Left ventricle myocardium inferior (tissue), 1 donor: ENCODE measurements at places on chromosomes 7 and 10. TPM values are rescaled to one million over a fixed set of nuclear protein-coding genes. Genes with fewer than 3 reads are reported as not detected.

The FAM13C gene
- 5.2 TPM for total RNA-seq

The COL26A1 gene
- not detected for total RNA-seq

The PPIF gene
- total RNA-seq, result 150 TPM

The GPC2 gene
- 0.25 TPM for total RNA-seq

The INHBA gene
- total RNA-seq, result 8.6 TPM

The NAT16 gene
- not detected for total RNA-seq

The NOBOX gene
- not detected for total RNA-seq

The CCDC3 gene
- total RNA-seq, result 5.8 TPM

The ANXA8L1 gene
- not detected for total RNA-seq

The H2BK1 gene
- not detected for total RNA-seq

The IFIT2 gene
- 4.5 TPM for total RNA-seq

- DNase-seq, result no peak
Measured at GRCh38 chr7:87113077-87113476, 39.2 kb upstream of the DMTF1 start.

GRCh38 chr7:70325509-70326101 is 727.3 kb downstream of the AUTS2 start:
- no peak for DNase-seq

GRCh38 chr7:27324246-27324645 is 81.6 kb downstream of the EVX1 start:
- no peak for DNase-seq

DNA sequence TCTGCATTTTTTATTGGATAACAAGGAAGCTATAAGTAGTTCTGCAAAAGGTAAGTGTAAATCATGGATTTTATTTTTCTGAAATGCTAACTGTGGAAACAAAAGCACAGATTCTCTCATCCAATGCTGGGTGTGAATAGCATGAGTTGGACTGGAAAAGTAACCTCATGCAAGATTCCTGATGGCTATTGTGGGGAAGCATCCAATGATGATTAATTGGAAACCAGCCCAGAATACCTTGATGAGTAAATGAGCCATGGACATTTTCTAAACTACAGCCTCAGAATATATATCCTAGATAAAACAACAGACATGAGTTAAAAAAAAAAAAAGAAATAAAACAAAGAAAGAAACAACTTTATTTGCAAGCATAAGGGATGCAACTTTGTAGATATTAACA is 934.6 kb downstream of the CCSER2 start:
- DNase-seq, result no peak

GRCh38 chr10:103554488-103555324 is 61.2 kb downstream of the NEURL1 start:
- DNase-seq, result peak; percentile 49

- DNase-seq, result no peak
Measured at GRCh38 chr10:22174442-22174841, 43.4 kb downstream of the EBLN1 start.

GRCh38 chr7:95357623-95358022 is 33.3 kb upstream of the PON1 start:
- no peak for DNase-seq

- DNase-seq, result no peak
Measured at GRCh38 chr10:97025613-97026242, 160.0 kb downstream of the SLIT1 start.

DNA sequence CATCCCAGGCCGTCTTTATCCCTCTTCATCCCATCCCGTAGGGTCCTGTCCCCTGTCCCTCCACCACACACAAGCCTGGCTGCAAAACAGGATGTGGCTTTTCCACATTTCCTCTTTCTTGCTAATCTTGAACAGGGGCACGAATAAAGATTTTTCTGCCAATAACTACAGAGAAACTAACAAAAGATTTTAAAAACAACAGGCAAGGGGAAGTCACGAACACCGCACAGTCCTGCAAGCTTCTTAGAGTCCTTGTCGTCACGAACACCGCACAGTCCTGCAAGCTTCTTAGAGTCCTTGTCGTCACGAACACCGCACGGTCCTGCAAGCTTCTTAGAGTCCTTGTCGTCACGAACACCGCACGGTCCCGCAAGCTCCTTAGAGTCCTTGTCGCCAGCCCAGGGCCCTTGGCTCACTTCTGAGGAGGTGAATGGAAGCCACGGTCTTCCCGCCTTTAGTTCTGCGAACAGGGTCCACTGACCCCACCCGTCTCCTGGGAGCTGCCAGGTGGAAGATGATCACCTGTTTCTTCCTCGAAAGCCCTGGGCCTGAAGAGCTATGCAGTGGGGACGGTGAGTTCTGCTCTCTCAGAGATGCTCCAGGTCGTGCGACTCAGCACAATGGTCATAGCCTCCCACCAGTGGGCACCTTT is 10.3 kb upstream of the INSIG1 start:
- no peak for DNase-seq

GRCh38 chr7:18414885-18415284 is 80.7 kb upstream of the HDAC9 start:
- DNase-seq, result no peak

DNA sequence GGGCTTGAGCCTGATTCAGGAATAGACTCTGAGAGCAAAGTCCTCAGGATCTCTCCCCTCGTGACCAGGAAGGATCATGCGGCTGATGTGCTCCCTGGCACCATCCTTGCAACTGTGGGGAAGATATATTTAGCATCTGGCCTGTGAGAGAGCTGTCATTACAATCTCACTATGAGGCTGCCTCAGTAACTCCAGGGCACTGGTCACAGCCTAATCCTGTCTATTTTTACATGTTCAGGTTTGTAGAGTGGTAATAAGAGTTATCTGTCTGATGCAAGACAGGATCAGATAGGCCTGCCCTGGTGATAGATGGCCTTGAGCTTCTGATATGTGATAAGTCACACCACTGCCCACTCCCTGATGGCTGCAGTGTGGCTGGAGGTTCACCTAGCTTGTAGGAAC is 50.7 kb downstream of the PPP1R3C start:
- peak; percentile 49 for DNase-seq

DNA sequence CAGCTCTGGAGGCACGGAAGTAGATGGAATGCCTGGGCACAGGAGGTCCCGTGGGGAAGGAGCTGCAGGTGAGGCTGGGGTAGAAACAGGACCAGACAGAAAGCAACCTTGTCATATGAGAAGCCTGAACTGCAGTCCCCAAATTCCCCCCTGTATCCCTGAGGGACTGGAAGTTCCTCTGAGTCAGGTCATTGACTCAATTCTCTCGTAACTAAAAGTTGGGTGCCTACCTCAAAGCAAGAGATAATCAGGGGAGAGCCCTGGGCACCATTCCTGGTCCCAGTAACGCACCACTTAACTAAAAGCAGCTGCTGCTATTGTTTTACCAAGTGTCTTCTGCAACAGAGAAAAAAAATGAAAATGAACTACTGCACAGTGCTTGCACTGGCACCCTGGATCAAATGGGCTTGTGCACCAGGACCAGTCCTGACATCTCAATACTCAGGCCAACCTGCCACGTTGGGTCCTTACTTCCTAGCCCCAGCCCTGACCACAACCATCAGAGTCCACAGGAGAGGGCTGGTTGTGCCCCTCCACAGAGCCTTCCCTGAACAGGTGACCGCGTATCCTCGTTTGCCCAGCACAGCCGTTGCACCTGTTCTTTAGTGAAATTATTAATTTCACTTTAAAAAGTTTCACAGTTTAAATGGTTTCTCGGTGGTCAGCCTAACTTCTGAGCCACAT is 79.3 kb downstream of the GRID1 start:
- DNase-seq, result no peak

DNA sequence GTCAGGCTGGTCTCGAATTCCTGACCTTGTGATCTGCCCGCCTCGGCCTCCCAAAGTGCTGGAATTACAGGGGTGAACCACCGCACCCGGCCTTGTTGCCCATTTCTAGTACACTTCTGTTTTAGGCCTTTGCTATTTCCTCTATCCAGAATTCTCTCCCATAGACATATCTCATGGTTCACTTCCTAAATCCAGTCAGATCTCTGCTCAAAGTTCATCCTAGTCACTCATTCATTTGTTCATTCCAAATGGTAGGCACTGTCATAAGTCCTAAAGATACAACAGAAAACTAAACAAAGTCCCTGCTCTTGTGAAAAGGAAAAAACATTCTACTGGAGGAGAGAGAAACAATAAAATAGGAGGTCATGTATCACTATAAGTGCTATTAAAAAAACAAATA is 2.4 kb upstream of the MOSPD3 start:
- no peak for DNase-seq

DNA sequence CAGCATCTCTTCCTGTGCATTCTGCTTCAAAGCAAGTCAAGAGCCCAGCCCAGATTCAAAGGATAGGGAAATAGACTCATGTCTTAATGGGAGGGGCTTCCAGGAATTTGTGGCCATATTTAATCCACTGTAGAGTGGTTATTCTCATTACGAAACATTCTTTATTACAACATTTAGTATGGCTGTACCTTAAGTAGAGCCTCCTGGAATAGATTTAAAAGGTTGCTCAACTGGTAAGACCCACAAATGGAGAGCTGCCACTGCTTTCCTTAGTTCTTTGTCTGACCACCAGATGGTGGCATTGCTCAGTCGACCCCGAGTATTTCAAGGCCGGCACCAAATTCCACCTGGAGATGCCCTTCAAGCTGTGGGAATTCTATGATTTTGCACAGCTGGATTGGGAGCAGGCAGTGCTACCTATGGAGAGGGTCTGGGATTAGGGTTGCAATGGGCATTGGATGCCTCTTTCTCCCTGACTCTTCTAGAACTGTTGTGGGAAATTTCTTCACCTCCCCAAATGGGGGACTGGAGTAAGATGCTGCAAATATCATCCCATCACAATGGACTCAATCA is 102.2 kb downstream of the RBM20 start:
- DNase-seq, result no peak

DNA sequence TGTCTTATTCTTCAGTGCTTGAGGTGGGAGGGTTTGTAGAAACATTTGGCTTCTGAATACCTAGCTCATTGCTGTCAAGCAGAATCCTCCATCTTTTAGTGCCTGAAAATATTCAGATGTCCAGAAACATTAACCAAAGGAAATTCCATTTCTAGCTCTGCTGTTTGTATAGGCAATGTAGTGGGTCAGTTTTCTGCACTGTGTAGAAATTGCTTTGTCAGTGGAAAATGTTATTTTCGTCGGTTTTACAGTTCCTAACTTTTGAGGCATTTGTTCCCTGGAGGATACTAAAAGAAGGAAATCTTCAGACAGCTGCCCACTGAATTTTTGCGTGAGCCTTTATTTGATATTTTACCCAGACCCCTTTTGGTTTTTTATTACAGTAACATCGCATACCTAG is 143.4 kb downstream of the TPST1 start:
- no peak for DNase-seq

DNA sequence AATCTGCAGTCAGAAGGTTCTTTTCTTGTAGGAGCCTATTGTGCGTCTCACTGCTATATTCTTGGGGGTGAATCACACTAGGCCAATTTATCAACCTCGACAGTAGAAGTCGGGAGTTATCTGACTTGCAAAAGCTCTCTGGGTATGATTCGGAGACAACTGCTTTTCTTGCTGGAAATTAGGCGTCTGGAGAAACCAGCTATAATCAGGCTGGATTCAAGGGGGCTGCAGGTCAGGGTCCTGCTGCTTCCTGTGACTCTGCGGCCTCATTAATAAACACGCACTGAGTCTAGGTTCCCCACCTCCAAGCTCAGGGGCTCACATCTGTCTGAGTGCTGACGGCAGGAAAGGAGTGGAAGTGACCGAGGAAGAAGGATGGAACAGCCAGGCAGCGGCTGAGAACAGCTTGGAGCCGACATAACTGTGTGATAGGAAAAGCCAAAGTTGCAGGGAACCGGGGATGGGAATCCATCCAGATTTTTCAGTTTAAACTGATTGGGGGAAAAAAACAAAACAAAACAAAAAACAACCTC is 184.6 kb downstream of the FANK1 start:
- no peak for DNase-seq

DNA sequence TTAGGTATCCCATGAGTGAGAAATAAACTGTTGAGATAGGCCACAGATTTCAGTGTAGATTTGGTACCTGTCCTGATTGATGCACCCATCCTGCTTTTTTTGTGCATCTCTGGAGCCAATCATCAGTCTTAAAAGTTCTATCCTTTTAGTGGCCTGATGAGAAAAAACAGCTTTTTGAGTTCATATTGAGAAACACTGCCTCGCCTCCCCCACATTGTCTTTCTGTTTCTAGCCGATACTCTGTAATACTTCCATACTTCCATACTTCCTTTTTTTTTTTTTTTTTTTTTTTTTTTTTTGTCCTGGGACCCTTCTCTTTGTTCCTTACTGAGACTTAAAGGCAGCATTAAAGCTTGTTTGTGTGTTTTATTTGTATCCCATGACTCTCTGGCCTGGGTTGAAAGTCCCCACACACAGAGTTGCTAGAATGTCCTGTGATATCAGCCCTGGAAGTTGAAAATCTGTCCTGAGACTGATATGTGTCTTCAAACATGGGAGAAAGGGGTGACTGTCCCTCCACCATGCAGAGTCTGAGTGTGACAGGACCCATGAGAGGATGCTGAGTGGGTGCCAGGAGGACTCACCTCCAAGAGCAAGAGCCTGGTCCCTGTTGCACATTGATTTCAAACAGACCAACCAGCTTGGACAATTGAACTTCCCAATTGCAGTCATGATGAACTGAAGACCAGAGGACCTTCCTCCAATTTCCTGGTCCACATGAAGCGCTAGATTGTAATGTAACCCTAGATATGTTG is 5.7 kb downstream of the ZNF22 start:
- DNase-seq, result no peak

DNA sequence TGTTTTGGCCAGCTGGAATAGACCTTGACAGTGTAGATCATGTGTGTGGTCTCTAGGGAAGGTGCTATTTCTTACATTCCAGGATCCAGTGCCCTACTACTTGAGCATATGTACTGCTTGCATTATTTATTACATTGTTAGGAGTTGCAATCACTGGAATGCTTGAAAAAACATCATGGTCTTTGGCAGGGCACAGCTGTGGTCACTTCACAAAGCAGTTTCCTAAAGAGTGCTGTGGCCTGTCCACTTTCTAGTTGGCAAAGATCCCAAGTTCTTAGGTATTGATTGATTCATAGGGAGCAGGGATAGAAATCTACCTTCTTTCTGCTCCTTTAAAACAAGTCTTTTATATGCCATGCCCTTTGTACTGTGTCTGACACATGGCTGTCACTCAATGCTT is 4.6 kb downstream of the C7orf25 start:
- no peak for DNase-seq

- DNase-seq, result no peak
Measured at GRCh38 chr10:60778971-60779796, 906 bp downstream of the CDK1 start.
